ENCODE measurements at places on chromosomes 6 and 20.

DNA sequence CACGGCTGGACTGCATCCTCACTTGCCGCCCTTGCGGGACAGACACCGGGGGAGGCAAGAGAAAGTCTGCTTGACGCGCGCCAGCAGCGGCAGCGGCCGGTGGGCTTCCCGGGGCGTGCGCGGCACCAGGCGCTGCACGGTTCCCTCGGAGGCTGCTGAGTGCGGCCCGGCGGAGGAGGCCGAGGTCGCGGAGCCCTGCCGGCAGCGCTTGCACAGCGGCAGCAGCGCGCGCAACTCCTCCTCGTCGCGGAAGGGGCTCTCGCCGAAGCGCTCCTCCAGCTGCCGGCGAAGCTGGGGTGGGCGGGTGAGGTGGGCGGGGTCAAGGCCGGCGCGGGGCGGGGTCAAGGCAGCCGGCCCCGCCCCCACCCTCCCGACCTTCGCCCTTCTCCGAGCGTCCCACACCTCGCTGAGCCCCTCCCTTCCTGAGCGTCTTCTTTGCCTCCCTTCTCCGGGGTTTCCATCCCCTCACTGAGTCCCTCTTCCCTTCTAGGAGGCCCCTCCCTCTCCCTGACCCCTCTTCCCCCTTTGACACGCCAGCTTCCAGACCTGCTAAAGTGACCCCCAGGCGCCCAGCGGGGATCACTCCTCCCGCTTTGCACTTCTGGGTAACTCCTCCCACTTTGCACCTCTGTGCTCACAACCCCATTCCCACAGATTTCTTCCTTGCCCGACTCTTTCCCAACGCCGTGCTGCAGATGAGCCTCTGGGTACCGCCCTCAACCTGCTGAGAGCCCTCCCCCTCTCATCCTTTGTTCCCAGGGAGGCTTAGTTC lies 8.8 kb downstream of the DUSP15 start:
- DNase-seq = peak; percentile 39

GRCh38 chr6:15063253-15063853 lies 182.5 kb upstream of the JARID2 start:
- DNase-seq = no peak

- DNase-seq = no peak
These were observed 79.4 kb downstream of the DACT2 start for GRCh38 chr6:168240160-168240559.

GRCh38 chr20:37053230-37053950 lies 42.4 kb downstream of the RBL1 start:
- DNase-seq = no peak

GRCh38 chr20:63071541-63072181 lies 64.9 kb upstream of the BHLHE23 start:
- no peak for DNase-seq

- no peak for DNase-seq
These were observed 163.9 kb downstream of the FAXC start for GRCh38 chr6:99185525-99185924.

DNA sequence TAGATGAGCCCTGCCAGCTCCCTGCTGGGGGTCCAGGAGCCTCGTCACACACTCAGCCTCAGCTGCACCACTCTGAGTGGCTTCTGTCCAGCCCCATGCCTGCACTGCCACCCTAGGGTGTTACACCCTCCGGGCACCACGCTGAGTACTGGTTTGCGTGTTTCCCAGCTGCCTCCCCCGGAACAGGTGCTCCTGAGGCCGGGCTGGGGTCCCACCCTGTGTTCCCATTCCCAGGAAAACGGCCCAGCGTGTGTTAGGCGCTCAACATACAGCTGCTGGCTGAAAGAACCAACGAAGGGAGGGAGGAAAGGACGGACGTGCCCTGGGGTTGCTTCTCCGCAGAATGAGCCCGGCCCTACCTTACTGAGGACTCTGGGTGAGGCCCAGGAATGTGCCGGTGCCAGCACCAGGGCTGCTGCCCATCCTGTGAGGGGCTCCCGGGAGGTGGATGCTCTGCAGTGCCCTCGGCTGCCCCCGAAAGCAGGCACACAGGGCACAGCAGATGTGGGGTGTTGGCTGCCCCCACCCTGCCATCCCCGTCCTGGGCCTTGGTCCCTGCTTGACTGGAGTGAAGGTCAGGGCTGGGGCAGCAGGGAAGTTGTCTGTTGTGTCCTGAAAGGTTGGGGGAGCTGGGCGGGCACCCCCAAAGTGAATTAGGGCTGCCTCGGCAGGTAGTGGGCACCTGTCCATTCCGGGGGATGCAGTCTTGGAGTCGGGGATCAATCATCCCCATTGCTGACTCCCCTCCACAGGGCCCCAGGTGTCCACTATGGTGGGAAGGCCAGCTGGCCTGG lies 16.3 kb downstream of the LAMA5 start:
- DNase-seq = no peak

- no peak for DNase-seq
These were observed 247.9 kb upstream of the BMP2 start for GRCh38 chr20:6519556-6519955.

- DNase-seq = no peak
These were observed 15.0 kb upstream of the TBC1D22B start for GRCh38 chr6:37242429-37243052.

All from DMS153 (cell line).